ENCODE measurements at places on chromosomes 11 and 22.

DNA sequence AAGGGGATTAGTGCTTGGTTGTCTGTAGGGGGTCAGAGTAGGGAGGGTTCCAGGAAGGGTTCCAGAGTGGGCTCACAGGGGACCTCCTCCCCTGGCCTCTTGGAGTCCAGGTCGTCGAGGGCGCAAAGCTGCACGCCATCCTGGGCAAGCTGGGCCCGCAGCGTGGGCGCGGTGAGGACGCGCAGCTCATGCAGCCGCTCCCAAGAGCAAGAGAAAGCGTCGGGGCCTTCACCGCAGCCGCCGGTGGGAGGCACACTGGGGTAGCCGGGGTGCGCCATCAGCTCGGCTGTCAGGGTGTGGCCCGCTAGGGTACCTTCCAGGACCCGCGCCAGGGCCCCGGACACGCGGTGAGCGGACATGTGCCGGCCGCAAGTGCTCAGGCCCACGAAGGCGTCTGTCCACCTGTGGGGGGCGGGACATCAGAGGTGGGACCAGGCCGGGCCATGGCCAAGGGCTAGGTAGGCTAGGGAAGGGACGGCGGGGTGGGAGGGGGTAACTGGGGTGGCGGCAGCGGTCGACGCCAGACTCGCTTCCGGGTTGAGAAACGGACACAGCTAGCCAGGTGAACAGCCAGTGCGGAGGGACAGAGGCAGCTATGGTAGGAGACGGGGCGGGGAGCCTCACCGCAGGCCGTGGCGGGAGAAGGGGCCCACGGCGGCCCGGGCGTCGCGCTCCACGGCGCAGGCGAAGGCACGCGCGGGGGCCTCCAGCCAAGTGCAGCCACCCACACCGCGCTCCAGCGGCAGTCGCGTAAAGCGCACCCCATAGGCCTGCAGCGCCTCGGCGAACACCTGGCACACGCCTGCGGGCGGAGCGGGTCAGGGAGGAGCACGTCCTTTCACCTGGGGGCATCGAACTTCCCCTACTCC, 1.2 kb downstream of the YDJC start:
- no peak for DNase-seq

DNA sequence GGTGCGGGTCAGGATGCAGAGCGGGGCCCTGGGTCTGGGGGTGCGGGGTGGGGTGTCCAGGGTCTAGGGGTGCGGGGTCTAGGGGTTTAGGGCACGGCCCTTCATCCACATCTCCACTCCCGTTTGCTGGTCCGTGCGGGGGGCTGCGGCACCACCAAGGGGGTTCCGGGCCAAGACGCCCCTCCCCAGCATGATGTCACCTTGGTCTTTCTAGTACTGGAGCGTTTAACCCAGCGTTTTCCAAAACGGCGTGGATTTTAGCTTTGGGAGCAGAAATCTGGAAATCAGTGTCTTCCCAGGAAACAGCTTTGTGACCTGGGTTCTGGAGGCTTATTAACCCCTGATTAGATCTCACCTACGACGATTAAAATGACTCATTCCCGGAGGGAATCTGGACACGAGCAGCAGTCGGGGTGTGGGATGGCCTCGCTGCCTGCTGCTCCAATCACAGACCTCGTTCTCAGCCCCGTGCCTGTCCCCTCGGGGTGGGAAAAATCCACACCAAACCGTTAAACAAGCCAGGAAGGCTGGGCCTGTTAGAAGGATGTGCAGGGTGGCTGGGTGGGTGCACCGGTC, 759 bp downstream of the AP2A2 start:
- DNase-seq, result peak; percentile 77

DNA sequence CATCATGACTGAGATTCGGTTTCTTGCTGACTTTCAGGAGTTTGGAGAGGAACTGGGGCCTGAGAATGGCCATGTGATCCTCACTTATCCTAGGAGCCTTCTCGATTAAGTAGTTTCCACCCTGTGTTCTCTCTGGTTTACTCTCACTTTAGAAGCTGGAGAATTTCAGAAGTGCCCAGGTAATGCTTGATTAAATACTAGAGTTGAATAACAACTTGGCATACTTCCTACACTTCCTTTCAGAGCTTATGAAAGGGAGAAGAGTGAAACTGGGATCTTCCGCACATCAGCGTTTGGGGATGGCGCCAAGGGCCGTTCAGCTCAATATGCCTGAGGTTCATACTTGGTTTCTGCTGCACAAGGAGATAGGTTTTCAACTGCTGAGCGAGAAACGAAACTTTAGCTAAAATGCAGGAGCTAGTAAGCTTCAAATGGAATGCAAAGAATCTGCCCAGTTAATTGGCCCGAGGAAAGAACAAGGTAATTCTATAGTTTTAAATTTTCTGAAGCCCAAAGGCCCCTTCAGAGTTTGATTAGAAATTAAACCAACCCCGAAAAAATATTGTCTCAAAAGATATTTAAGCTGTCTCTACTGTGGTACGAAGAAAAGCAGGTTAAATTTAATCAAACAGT, 823 bp upstream of the MUC15 start:
- no peak for DNase-seq

- DNase-seq, result no peak
Measured at GRCh38 chr11:121090145-121090721, 10.8 kb upstream of the TECTA start.

DNA sequence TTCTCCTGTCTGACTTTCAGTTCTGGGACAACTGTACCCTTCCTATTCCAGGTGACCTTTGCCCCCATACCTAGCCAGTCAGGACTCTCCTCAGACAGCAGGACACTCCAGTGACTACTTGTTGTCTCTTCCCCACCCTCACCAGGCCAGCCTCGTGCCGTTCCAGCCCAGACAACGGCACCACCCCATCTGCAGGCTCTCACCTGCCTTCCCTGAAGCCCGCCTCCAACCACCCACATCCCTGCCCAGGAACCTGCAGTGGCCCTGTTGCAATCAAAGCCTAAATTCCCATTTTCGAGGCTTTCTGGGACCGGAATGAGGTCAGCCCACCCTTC, 3.7 kb downstream of the IL2RB start:
- no peak for DNase-seq
